Right atrium auricular region (tissue), 2 donors: ENCODE measurements at places on chromosomes 1 and 21. TPM values are rescaled to one million over a fixed set of nuclear protein-coding genes. Genes with fewer than 3 reads are reported as not detected.

DNA sequence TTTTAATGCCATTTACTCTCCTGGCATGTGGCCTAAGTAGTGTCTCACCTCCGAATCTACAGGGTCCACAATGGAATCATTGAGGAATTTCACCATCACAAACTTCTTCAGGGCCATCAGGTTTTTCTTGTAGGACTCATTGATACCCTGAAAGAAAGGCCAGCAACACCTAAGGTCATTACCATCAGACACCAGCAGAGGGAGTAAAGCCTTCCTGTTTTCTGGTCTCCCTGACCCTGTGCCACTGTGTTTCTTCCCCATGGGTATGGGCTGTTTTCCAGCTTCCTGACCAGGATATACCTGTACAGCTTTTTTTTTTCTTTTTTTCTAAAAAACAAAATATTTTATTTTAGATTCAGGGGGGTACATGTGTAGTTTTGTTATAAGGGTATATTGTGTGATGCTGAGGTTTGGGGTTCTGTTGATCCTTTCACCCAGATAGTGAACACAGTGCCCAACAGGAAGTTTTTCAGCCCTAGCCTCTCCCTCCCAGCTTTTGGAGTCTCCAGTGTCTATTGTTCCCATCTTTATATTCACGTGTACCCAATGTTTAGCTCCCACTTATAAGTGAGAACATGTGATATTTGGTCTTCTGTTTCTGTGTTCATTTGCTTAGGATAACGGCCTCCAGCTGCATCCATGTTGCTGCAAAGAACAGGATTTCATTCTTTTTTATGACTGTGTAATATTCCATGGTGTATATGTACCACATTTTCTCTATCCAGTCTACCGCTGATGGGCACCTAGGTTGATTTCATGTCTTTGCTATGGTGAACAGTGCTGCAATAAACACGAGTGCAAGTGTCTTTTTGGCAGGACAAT lies 18.3 kb downstream of the PPT1 start:
- DNase-seq, result no peak

The DEPDC1 gene
- not detected for total RNA-seq

DNA sequence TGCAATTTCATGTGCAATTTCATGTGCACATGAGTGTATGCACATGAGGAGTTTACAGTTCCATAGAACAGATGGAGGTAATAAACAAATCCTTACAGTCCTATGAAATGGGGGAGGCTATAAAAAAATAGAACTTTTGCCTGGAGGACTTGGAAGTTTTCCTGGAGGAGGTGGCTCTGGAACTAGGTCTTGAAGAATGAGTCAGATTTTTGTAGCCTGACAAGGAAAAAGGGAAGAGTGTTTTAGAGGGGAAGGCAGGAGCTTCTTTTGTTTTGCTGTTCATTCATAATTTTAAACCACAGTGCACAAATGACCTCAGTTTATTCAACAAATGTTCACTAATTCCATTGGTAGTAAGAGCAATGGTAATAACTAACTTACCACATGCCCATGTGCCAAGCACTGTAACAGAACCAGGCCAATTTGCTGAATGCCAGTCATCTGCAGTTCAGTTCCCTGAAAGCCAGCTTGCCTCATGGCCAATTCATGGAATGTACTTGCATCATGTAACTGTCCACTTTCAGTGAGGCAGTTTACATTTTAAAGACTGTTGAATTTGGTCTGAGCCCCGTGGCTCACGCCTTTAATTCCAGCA lies 2.7 kb downstream of the DIO1 start:
- DNase-seq, result no peak

The UAP1 gene
- total RNA-seq, result 37.5 TPM

- DNase-seq, result no peak
Observed at GRCh38 chr1:202998836-202999750, 8.1 kb upstream of the TMEM183A start.

The FAM72A gene
- not detected for total RNA-seq

The ESRRG gene
- 14.3 TPM for total RNA-seq
